ENCODE measurements at places on chromosomes 4 and X.

DNA sequence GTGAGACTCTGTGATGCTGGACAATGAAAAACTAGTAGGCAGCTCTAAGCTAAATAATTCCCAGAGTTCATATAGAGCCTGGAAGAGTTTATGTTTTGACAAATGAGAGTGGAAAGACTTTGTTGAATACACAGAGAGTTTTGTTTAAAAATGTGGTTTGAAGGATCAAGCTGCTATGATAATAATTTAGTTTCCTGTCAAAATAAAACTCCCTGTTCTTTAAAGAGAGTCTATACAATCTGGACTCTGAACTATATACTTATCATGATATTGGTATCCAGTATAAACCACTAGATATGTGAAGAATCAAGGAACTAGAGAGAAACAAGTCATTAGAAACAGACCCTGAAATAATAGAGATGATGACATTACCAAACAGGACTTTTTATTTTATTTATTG lies 158.6 kb downstream of the C4orf33 start:
- DNase-seq, result no peak

DNA sequence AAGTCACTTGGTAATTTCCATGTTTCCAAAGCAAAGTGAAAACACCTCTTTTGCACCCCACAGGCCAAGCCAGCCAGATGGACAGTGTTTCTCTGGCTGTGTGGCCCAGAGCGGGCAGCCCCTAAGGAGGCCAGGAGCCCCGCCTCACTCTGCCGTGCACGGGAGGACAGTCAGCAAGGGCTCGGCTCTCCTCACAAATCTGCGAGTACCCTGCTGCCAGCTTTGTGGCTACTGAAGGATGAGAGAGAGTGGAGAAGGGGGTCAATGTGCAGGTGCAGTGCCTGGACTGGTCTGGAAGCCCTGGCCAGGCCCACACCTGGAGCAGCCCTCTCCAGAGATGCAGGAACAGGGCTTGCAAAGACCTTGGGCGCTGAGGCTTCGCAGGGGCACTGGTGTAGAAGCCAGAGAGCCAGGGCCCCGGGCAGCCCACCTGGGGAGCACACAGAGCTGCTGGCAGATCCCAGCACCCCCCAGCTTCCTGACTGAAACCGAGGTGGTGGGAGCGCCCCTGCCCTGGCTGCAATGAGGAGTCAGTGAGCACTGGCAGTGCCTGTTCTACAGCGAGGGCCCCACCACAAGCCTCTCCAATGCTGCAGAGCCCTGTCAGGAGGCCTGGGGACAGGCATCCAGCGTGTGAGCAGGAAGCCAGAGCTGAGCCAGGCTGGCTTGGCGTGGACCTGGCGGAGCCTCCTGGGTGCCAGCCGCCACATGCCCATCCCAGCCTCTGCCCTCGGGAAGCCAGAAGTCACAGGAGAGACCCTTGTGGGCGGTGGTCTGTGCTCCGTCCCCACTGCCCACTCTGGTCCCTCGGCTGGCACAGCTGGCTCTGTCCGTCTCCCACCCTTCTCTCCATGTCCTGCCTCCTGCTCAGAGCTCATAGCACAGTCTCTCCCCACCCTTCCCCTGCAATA lies 3.9 kb downstream of the SPON2 start:
- no peak for DNase-seq

DNA sequence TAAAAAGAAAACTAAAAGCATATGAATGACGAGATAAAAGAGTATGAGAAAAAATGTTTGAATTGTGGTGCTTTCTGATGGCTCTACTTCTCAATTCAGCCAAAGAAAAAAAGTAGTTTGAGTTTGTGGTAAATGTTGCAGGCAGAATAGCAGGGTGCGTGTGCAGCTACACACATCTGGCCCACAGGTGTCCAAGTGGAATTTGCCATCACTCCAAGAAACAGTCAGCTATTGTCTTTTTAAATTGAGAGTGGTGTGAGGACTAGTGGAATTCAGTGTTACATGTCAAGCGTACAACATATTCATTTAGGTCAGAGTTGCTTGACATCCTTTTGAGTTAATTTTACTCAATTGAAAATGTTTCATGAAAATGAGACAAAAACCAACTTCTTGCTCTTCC lies 424.8 kb upstream of the MAD2L1 start:
- no peak for DNase-seq

GRCh38 chrX:94400488-94400887 lies 726.5 kb downstream of the FAM133A start:
- no peak for DNase-seq

DNA sequence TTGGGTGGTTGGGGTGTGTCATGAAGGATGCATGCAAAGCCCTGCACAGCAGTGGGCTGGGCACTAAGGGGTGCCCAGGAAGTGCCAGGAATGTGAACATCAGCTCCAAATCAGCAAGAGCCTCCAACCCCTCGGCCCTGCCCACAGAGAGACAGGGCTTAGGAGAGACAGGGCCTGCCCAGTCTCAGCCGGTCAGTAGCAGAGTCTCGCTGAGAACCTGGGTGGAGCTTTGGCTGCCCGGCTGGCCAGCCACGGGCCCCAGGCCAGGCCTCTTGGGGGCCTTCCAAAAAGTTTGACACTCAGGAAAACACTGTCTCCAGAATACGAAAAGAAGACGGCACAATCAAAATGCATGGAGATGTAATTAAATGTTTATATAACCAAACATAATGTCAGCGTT lies 4.3 kb upstream of the MXD4 start:
- no peak for DNase-seq

- DNase-seq, result no peak
Measured at GRCh38 chr4:148999924-149000323, 557.7 kb upstream of the NR3C2 start.

GRCh38 chrX:132576939-132577338 lies 88.1 kb upstream of the MBNL3 start:
- no peak for DNase-seq

DNA sequence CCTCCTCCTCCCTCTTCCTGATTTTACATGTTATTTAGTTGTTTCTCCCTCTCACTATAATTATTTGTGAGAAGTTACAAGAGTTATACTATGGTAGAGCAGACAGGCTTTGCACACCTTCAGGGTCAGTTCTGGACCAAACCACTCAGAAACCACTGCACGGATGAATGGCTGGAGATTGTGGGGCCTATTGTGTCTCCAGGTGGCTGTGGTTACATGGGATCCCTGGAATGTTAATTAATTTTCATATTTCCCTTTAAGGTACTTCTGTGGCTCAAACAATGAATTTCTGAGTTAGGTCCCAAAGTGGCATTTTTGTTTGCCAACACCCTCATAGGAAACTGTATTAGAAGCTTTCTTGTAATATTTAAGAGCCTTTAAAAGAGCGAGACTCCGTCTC lies 151.9 kb downstream of the BMPR1B start:
- no peak for DNase-seq

GRCh38 chrX:115968436-115969252 lies 201.9 kb upstream of the AGTR2 start:
- DNase-seq, result no peak

GRCh38 chr4:179095585-179096221 lies 1653.5 kb upstream of the AGA start:
- DNase-seq, result no peak

DNA sequence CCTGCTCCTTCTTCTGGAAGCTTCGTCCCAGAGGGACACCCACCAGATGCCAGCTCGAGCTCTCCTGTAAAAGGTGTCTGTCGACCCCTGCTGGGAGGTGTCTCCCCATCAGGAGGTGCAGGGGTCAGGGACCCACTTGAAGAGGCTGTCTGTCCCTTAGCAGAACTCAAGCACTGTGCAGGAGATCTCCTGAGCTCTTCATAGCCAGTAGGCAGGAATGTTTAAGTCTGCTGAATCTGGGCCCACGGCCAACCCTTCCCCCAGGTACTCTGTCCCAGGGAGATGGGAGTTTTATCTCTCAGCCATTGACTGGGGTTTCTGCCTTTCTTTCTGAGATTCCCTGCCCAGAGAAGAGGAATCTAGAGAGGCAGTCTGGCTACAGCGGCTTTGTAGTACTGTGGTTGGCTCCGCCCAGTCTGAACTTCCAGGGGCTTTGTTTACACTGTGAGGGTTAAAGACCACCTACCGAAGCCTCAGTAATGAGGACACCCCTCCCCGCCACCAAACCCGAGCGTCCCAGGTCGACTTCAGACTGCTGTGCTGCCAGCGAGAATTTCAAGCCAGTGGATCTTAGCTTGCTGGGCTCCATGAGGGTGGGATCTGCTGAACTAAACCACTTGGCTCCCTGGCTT lies 1383.0 kb upstream of the TENM3 start:
- no peak for DNase-seq

DNA sequence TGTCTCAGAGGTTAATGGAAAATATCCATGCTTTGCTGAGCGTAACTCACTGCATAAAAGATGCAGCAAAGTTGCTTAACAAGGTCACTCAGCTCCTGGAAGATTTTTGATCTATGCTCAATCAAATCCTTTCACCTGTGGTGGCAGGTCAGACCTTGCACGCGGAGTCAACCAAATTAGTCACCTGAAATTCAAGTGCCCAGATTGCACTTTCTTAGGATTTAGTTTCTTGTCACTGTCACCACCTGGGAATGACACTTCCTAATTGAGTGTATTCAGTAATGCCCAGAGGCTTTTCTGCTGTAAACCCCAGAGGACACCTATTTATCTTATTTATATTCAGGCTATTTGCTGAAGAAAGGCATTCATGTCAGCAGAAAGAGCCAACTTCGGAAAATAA lies 215.8 kb upstream of the SMIM31 start:
- DNase-seq, result no peak

GRCh38 chrX:10049236-10049635 lies 82.1 kb downstream of the CLDN34 start:
- DNase-seq, result no peak
